ENCODE measurements at places on chromosomes 2 and 18. TPM values are rescaled to one million over a fixed set of nuclear protein-coding genes. Genes with fewer than 3 reads are reported as not detected.

UPP2 gene
- polyA plus RNA-seq: 10.0 TPM

TFPI gene
- 47.4 TPM for polyA plus RNA-seq

DNA sequence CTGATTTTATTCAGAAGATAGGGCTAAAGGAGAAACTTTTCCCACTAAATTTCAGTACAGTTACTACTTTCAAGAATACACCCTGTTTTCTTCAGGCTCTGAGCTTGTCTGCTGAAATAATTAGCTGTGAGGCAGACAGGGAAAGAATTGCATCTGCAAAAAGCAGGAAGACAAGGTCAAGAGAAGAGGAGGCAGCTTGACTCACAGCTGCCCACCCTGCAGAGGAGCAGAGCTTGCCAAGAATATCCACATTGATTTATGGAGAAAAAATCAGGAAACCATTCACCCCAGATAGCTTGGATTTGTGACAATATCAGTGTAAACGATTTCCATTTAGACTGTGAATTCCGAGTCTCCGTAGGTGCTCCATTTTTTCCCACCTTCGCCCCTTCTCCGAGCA lies 49.0 kb downstream of the ACTR2 start:
- DNase-seq: no peak

- DNase-seq: no peak
Measured at GRCh38 chr2:42359304-42359964, 1.6 kb downstream of the COX7A2L start.

- DNase-seq: no peak
Measured at GRCh38 chr2:231039821-231040364, 2.6 kb downstream of the C2orf72 start.

Measured in right renal pelvis (tissue), 4 donors.